ENCODE measurements at places on chromosomes 3 and 15.
A peak's percentile ranks its signal among the peaks of the same experiment; 100 is the strongest.

- peak; percentile 42 for DNase-seq
These were observed 23.0 kb upstream of the COPG1 start for GRCh38 chr3:129226374-129226773.

DNA sequence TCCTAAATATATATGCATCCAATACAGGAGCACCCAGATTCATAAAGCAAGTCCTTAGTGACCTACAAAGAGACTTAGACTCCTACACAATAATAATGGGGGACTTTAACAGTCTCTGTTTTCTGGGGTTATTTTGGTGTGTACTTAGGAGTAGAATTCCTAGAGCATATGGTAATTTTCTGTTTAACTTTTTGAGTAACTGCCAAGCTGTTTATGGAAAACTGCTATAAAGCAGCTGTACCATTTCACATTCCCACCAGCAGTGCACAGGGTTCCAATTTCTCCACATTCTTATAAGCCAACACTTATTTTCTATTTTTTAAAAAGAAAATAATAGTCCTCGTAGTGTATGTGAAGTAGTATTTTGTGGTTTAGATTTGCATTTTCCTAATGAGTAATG is 68.9 kb downstream of the DOCK3 start:
- DNase-seq = no peak

- peak; percentile 25 for DNase-seq
These were observed 49.7 kb upstream of the MYZAP start for GRCh38 chr15:57541805-57542504.

GRCh38 chr15:90358124-90359033 is 6.3 kb downstream of the ZNF774 start:
- no peak for DNase-seq

GRCh38 chr3:113245761-113246161 is 34.4 kb downstream of the BOC start:
- DNase-seq = no peak

- DNase-seq = no peak
These were observed 147.0 kb downstream of the APBA2 start for GRCh38 chr15:29032751-29033150.

GRCh38 chr3:181711325-181712135 is at the start of gene SOX2:
Gene SOX2 (plus strand): TSS chr3:181711925. CDS start chr3:181712361, 436 bp downstream.
- DNase-seq = peak; percentile 90

- no peak for DNase-seq
These were observed 5.2 kb upstream of the EBLN2 start for GRCh38 chr3:73056014-73056844.

- no peak for DNase-seq
These were observed 987.4 kb downstream of the TUSC7 start for GRCh38 chr3:117696851-117697407.

GRCh38 chr3:14633819-14634424 is 17.6 kb upstream of the CCDC174 start:
- peak; percentile 15 for DNase-seq

DNA sequence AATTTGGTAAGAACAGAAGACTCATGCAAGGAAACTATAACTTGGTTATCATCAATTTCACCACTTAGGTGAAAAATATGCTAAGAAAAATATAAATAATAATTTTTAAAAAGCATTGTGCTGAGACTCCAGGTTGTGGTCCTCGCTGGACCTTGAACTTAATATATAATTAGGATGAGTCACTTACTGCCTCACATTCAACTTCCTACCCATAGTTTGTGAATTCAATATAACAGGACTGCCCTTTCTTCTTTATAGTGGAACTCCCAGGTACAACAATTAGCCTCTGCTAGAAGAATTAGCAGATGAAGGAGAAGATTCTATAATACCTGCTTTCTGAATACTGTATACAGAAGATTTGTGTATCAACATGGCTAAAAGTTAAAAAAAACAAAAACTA is 149.1 kb upstream of the SPRED1 start:
- DNase-seq = no peak

DNA sequence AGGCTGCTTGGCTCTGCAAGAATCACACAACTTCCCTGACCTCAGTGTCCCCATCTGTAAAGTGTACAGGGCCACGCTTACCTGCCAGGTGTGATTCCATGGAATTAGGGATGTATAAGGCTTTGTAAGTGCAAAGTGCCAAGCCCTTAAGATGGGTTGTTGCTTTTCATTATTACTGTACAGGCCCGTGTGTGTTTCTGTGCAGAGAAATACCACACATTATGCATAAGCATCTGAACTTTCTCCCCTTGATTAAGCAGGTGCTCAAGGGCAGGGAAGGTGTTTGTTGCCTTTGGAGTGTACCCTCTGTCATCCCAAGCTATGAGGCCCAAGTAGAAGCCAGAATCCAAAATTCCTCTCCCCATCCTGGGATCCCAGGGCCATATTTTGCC is 13.6 kb upstream of the HRH1 start:
- DNase-seq = no peak

GRCh38 chr3:152768478-152768877 is 66.5 kb upstream of the P2RY1 start:
- no peak for DNase-seq

DNA sequence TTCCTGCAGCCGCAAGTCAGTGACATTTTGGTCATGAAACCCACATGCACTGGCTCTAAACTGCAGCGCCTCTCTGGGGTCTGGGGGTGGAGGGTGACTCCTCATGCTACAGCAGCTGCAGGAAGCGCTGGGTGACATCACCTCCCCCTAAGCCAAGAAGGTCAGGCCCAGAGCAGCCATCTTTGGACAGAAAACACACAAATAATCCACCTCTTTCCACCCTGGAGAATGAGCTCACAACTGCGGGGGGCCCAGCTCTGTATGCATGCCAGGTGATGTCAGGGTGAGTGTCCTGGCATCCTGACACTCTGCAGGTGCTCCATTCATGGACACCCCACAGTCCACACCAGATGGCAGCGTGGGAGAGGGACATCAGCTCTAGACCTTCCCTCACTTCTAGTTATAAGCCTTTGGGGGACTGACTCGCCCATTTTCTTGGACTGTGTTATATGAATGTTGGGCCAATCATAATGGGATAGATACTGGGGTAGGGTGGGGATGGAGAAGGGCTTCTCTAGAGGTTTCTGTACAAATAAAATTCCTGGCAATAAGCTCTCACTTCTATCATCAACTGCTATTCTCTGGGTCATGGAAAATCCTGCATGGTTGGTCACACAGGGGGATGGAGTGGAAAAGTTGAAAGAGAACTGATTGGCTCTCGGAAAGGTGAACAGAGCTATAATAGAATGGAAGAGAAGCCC is 70.7 kb upstream of the THBS1 start:
- DNase-seq = no peak

DNA sequence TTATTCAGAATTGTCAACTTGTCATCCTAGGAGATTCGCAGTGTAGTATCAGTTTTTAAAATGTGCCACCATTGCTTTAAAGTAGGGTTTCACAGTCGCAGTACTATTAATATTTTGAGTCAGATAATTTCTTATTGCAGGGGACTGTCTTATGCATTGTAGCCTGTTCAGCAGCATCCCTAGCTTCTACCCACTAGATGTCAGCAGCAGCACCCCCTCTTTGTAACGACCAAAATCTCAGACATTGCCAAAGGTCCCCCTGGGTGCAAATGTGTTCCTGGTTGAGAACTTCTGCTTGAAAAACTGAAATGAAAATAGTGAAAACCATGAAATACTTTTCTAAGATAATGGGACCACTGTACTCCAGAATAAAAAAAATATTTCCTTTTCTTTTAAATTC is 474.8 kb downstream of the CNTN3 start:
- DNase-seq = no peak

DNA sequence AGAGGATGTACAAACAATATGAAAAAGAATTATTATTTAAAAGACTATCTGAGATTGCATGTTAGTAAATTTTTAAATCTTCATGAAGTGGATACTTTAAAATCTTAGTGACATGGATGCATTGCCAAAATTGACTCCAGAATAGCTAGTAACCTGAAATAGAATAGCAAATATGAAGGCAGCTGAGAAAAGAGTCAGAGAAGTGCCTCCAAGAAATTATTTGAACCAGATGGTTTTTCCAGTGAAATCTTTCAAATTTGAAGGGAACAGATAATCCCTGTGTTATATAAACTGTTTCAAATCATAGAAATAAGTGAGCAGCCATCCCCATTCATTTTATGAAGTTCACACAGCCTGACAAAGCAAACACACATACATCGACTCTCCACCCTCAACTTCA is 29.6 kb downstream of the FSIP1 start:
- DNase-seq = no peak

GRCh38 chr3:76310667-76311066 is 525.3 kb upstream of the ZNF717 start:
- no peak for DNase-seq

DNA sequence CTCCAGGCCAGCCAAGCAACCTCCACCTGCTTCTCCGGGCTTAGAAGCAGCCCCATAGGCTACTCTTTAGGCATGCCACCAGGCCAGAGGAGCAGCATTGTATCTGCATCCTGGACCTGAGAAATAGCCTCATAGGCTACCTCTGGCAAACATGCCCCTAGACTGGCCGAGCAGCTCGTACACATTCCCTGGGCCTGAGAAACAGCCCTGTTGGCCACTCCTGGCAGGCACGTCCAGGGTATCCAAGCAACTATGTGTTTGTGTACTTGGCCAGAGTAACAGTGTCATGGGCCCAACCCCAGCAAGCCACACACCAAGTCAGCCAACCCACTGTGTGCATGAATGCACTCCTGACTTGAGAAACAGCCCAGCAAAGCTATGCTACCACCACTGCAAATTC is 498.7 kb upstream of the CDIN1 start:
- DNase-seq = no peak

All from substantia nigra (tissue), 51 donors.